ENCODE measurements at places on chromosomes 11 and 22. TPM values are rescaled to one million over a fixed set of nuclear protein-coding genes. Genes with fewer than 3 reads are reported as not detected.

The GP1BB gene
- 4.2 TPM for total RNA-seq

The INS gene
- total RNA-seq: not detected

The CCDC81 gene
- not detected for total RNA-seq

The APOL1 gene
- total RNA-seq: 17.5 TPM

The SLC25A18 gene
- total RNA-seq: not detected

The CHRDL2 gene
- total RNA-seq: not detected

The KCNJ5 gene
- not detected for total RNA-seq

The TTC36 gene
- not detected for total RNA-seq

The MRGPRX3 gene
- total RNA-seq: not detected

The OAF gene
- 169 TPM for total RNA-seq

The CYTH4 gene
- total RNA-seq: not detected

The F2 gene
- total RNA-seq: not detected

The TRIM34 gene
- total RNA-seq: 6.6 TPM

The IRF7 gene
- 11.3 TPM for total RNA-seq

The CNTN5 gene
- total RNA-seq: 0.05 TPM

The CDKN1C gene
- 34.2 TPM for total RNA-seq

The CAVIN3 gene
- total RNA-seq: 469 TPM

The GAL3ST3 gene
- not detected for total RNA-seq

The DDIAS gene
- total RNA-seq: 0.62 TPM

The SMIM35 gene
- not detected for total RNA-seq

The CHST1 gene
- total RNA-seq: 83.0 TPM

The DRG1 gene
- 43.3 TPM for total RNA-seq

The OR51B4 gene
- not detected for total RNA-seq

The NXPE2 gene
- not detected for total RNA-seq

The TESMIN gene
- not detected for total RNA-seq

The WNT7B gene
- total RNA-seq: 0.29 TPM

The MMP3 gene
- total RNA-seq: not detected

The LDHAL6A gene
- total RNA-seq: not detected

The CREB3L1 gene
- 45.9 TPM for total RNA-seq

The CCDC116 gene
- 0.34 TPM for total RNA-seq

The HSPB2 gene
- 0.94 TPM for total RNA-seq

The SLC22A9 gene
- not detected for total RNA-seq

The PKNOX2 gene
- 6.6 TPM for total RNA-seq

The SYNGR1 gene
- 10.9 TPM for total RNA-seq

The PSMA1 gene
- 77.0 TPM for total RNA-seq
